ENCODE measurements at places on chromosomes 4 and X.

DNA sequence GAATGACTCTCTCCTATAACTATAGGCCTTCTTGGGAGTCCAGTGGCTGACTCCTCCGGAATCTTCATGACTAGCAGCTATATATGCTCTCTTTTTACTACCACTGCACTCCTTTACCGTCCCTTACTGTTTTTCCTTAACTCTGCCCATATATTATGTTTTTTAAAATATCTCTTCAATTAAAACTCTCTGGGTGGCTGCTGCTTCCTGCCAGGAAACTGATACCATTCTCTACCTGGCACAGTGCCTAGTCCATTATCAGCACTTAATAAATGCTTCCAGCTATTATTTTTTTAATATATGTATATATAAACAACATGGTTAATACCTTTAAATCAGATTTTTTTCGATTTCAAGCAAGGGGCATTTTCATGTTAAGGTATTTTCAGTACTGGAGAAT lies 136.6 kb upstream of the FAM47B start:
- DNase-seq, result no peak

GRCh38 chrX:18353931-18354368 lies 538 bp downstream of the SCML2 start:
- DNase-seq, result no peak

DNA sequence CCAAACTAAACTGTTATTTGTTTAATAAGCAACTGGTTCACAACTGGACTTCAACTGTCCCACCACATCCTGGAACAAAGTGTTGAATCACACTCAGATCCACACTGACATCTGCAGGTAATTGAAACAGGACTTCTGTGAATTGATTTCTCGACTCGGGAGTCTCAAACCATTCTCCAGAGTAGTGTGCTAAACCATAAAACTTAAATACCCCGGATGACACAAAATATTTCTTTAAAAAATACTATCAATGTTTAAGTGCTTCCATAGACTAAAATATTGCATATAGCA lies 95.4 kb upstream of the PLAC1 start:
- DNase-seq, result no peak

GRCh38 chr4:105274504-105274903 lies 127.8 kb downstream of the TET2 start:
- DNase-seq, result no peak

GRCh38 chr4:6498511-6499237 lies 26.3 kb upstream of the PPP2R2C start:
- no peak for DNase-seq

Data from activated CD4-positive, CD25-positive, alpha-beta regulatory T cell (primary cell).